ENCODE measurements at places on chromosomes 4 and X.

GRCh38 chrX:48897157-48897624, 377 bp downstream of the TIMM17B start:
- no peak for DNase-seq

DNA sequence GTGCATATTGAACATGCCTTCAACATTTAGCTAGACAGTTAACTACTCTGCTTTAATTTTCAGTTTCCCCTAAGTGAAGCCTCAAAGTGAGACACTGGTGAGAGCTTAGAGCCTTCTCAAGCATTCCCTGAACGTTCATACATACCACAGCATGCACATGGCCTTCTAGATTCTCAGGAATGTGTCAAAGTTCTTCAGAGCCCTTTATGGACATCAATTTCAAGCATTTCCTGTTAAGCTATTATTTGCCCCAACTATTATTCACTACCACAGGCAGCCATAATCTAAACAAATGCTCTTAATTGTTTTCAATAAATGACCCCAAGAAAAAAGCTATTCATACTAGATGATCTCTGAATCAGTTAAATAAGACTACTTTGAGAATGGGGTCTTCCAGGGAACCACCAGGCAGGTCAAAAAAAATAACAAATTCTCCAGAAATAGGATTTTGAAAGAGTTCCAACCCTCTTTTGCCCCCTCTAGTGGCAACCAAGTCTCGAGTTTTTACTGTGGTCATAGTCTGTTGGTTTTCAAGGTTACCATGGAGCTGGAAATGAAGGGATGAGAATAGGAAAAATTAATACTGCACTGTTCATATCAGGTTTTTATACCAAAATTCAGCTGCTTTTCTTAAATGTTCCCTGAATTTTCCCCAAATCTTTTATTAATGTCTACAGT, 235.4 kb downstream of the RAB28 start:
- DNase-seq, result no peak

DNA sequence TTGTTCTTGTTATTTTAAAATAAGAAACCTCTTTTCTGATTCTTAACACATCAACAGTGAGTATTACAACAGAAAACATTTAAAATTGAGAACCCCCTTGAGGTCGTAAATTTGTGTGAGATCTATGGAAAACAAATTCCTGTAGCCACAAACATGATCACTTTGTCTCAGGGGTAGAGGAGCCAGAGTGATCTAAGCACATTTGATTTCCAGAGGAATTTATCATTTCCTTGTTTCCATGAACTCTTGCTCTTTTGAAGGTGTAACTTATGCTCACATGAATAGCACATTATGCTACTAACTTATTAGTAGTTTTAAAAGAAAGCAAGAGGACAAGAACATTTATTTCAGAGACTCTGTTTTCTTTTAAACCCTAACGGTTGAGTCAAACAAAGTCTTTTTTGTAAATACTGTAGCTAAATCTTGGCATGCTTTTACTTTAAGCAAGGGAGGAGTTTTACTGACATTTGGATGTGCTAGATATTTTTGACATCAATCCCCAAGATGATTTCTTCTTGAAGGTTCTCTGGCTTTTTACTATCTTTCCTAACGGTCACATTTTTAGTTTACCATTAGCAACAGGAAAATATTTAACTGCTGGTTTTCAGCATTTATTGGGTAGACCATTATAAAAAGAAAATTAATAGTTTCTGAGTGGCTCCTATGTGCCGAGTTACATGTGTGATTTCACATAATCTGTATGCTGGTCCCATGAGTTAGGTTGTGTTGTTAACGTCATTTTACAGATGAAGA, 27.9 kb upstream of the ZCCHC12 start:
- no peak for DNase-seq

DNA sequence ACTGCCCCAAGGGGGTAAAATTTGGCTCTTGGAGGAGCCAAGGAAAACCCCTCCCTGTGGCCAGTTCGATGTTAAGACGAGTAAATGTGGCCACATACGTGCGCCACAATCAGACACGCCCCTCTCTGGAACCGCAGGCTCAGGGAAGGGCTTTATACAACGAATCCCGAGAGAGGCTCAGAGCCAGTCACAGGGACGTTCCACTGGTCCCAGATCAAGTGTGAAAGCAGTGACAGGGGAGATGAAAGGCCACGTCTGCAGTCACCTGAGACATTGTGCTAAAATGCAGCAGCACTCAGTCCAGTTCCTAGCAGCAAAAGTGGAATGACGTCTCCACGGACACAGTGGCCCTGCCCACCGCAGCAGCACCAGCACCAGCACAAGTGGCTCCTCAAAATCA, 68.0 kb downstream of the ACOX3 start:
- DNase-seq, result no peak

GRCh38 chr4:176800891-176801534, 8.3 kb upstream of the VEGFC start:
- no peak for DNase-seq

GRCh38 chr4:37599092-37599790, 86.9 kb downstream of the RELL1 start:
- DNase-seq, result no peak

GRCh38 chr4:140018931-140019618, 134.9 kb downstream of the MAML3 start:
- no peak for DNase-seq

DNA sequence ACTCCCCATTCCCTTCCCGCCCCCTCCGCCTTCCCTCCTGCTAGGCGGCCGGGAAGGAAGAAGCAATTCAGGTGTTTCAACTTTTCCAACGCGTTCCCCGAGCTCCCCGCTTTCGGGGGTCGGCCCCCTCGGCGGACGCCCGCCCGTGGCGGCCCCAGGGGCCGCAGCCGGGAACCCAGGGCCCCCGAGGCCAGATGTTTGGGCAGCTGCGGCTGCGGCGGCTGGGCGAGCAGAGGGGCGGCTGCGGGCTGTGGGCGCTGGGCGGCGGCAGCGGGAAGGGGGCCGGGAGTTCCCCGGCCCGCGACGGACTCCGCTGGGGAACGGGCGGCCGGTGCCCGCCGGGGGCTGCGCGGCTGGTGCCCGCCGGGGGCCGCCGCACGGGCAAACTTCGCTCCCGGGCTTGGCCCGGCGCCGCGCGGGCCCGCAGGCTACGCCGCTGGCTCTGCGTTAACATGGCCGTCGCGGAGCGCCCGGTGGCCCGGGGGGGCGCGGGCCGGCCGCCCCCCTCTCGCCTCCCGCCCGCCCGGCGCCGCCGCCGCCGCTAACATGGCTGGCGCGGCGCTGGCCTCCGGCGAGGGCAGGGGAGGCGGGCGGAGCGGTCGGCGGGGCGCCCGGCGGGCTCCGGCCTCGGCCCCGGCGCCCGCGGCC, 510 bp downstream of the HMGB3 start:
- no peak for DNase-seq

DNA sequence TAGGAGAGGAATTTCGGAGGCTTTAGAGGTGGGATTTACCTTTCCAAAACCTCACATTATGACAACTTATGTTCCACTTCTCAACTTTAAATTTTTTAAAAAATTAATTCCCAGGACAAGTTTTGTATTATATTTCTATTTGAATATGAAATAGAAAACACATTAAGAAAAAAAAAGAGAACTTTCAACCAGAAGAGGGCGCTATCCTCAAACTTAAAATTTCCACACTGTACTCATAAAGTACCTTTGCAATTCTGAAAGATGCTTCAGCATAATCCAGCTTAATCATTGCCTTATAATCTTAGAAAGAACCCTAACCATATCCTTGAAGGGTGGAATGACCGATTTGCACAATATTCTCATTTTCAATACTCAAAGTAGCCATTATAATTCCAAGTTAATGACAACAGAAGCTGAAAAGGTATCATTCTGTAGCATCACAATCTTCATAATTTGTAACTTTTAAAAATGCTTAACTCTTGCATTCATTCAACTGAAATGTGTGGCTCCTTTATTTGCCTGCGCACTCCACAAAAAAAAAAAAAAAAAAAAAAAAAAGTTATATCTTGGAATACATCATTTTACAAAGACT, 158.0 kb downstream of the KCNIP4 start:
- DNase-seq, result no peak

DNA sequence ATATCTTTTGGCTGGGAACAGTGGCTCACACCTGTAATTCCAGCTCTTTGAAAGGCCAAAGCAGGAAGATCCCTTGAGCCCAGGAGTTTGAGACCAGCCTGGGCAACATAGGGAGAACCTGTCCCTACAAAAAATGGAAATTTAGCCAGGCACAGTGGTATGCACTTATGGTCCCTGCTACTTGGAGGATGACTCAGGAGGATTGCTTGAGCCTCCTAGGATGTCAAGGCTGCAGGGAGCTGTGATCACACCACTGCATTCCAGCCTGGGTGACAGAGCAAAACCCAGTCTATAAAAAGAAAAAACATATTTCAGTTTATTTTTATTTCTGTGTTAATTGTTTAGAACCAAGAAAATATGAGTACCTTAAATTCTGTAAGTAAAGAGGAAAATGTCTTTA, 123.7 kb downstream of the CBR4 start:
- DNase-seq, result no peak

DNA sequence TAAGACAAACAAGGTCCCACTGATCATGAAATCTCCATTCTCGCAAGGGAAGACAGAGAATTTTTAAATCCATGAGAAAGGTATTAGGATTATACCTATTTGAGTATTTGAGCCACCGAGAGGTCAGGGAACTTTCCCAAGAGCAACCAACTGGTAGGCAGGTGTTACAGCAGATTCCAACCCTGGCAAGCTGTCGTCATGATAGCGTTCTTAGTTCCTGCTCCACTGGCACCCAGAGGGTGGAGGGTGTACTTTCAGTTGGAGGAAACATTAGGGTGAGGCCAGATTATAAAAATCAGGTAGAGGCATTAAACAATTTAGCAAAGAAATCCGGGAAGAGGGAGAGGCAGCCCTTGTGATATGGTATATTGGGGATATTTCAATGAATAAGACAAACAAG, 23.3 kb downstream of the COQ2 start:
- DNase-seq, result no peak

DNA sequence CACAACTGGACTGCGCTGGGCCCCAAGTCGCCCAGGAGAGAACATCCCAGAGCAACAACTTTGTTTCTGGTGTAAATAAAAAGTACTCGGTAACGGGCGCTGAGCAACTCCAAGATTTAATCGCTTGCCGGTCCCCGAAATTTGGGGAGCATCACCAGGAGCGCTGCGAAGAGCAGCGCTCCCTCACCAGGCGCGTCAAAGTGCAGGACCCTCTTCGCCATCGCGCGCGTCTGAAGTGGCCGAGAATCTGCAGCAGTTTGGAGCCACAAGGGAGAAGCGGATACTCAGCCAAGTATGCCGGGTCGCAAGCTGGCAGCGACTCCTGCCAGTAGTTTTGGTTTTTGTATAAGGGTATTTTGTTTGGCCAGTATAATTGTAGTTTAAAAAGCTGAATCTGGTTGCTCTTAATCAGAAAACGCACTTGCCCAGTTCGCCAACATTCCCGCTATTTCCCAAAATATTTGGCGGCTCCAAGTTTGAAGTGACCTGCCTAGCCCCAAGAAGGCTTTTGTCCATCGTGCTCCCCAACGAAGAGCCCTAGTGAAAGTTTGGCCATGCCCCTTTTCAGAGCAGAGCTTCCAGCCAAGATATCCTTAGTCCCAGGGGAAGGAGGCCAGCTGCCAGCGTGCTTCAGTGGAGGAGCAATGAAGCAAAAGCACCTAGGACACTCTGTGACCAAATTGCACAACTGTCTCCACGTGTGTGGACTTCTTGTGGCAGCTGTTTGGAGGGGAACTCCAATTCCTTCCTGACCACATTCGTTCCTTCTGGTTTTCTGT, 557 bp upstream of the KDR start:
- no peak for DNase-seq

- DNase-seq, result no peak
These were observed 1.0 kb downstream of the SH3BGRL start for GRCh38 chrX:81202943-81203342.

GRCh38 chr4:168577624-168578023, 80.8 kb downstream of the PALLD start:
- no peak for DNase-seq

- no peak for DNase-seq
These were observed 276.6 kb downstream of the ANK2 start for GRCh38 chr4:113325876-113326615.
